ENCODE measurements at places on chromosomes 3 and 15. TPM values are rescaled to one million over a fixed set of nuclear protein-coding genes. Genes with fewer than 3 reads are reported as not detected.
A peak's percentile ranks its signal among the peaks of the same experiment; 100 is the strongest.

GRCh38 chr15:31471731-31472430 is 145.2 kb downstream of the KLF13 start:
- peak; percentile 82 for DNase-seq

- DNase-seq, result no peak
Observed at GRCh38 chr15:65394280-65394789, 16.5 kb upstream of the IGDCC3 start.

Gene SCG3
- total RNA-seq, result not detected

GRCh38 chr15:49438962-49439631 is 16.1 kb downstream of the FGF7 start:
- DNase-seq, result no peak

DNA sequence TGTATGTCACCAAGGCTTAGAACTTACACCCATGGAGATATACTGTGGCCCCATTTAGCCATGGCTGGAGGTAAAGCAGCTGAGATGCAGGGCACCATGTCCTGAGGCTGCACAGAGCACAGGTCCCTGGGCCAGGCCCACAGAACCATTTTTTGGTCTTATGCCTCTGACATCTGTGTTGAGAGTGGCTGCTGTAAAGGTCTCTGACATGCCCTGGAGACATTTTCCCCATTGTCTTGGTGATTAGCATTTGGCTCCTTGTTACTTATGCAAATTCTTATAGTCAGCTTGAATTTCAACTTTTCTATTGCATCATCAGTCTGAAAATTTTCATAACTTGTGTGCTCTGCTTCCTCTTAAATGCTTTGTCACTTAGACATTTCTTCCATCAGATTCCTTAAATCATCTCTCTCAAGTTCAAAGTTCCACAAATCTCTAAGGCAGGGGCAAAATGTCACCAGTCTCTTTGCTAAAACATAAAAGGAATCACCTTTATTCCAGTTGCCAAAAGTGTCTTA is 701.3 kb downstream of the EPHA3 start:
- no peak for DNase-seq

DNA sequence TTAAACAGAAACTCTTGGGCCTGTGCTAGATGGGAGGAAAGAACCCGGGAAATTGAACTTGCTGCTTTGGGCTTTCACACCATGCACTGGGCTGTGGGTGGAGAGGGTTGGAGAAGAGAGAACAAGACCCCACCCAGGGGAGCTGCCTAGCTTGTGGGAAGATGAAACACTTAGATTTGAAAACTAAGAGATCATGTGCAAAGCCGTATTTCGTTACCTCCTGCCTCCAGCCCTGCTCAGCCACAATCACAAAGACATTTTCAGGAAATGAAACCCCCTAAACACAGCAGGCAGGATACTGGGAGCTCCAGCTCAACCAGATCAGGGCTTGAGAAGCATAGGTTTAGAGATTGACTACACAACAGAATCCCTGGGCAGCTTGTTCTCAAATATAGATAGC is 183.0 kb upstream of the C2CD4B start:
- DNase-seq, result no peak

DNA sequence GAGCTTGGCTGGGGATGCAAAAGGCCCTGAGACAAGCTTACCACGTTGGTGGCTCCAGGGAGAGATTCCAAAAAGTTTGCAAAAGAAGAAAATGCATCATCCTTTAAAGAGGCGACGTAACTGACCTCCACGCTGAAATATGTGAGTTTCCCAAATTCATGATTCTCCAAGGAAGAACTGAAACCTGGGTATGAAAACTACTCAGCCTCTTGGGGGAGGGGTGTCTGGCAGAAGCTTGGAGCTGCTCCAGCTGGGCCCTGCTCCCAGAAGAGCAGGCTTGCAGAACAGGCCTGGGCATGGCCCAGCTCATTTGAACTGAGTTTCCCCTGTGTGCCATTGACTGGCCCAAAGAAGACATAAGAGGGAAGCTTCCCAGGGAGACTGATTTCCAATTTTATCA is 20.5 kb downstream of the CPN2 start:
- DNase-seq, result peak; percentile 20

- DNase-seq, result no peak
Observed at GRCh38 chr3:147119346-147119745, 287.0 kb downstream of the ZIC4 start.

- DNase-seq, result no peak
Observed at GRCh38 chr15:37076543-37076942, 23.8 kb downstream of the MEIS2 start.
